ENCODE measurements at places on chromosomes 7 and 10. TPM values are rescaled to one million over a fixed set of nuclear protein-coding genes. Genes with fewer than 3 reads are reported as not detected.

- DNase-seq: no peak
Observed at GRCh38 chr7:10120936-10121335, 852.7 kb upstream of the PHF14 start.

DNA sequence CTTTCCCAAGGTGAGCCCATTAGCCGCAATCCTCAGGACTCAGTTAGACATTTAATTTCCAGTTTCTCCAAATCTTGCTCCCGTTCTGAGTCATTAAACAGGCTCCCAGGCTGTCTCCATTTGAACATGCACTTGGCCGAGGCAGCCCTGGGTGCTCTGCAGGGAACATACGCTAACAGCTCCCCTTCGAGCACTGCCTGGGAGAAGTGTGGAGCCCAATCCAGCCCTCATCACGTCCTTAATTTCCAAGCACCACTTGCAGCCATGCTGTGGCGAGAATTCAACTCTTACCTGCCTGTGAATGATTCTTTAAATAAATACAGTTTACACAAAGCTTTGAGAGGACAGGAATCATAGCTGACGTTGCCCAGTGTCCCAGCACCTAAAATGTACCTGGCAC lies 218.2 kb downstream of the CCSER2 start:
- no peak for DNase-seq

- DNase-seq: no peak
Observed at GRCh38 chr10:112914288-112914952, 35.6 kb upstream of the TCF7L2 start.

DNA sequence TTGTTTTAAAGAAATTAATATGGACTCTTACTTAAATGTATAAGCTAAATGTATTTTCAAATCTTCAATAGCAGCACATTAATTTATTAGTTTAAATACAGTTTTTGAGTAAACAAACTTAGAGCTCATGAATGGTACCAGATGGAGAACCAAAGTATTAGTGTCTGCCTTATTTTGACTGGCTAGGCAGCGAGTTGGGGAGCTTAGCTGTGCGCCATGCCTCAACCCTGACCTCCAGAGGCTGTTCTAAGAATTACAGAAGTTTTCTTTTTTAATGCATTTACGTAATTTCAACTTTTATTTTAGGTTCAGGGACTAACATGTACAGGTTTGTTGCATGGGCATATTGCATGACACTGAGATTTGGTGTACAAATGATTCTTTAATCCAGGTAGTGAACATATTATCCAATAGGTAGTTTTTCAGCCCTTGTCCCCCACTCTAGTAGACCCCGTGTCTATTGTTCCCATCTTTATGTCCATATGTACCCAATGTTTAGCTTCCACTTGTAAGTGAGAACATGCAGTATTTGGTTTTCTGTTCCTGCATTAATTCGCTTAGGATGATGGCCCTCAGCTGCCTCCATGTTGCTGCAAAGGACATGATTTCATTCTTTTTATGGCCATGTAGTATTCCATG lies 166.8 kb downstream of the IQUB start:
- no peak for DNase-seq

- no peak for DNase-seq
Observed at GRCh38 chr7:105838627-105839231, 37.7 kb downstream of the ATXN7L1 start.

- DNase-seq: no peak
Observed at GRCh38 chr10:128064108-128064969, 61.9 kb downstream of the MKI67 start.

DNA sequence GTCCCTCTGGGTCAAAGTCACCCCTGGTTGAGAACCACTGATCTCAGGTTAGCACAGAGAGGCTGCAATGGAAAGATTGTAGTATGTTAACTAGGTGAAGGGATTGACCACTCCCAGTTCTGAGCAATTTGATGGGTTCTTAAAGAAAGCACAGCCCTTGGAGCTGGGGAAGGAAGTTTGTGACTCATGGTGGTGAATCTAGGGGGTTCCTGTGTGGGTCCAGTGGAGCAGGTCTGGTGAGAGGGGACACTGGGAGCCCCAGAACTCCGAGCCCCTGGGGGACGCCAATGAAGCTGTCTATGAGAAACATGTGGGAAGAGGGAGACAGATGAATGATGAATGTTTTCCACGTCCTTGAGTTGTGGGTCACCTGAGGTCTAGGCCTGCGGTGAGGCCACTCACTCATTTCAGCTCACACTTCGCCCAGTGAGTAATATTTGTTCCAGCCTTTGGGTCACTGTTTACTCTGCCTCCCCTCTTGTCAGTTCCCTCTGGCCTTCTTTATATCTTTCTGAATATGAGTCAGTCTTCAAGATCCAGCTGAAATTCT lies 341.9 kb downstream of the LRMDA start:
- DNase-seq: no peak

Gene TBXAS1
- total RNA-seq: 13.0 TPM

Gene GBX1
- total RNA-seq: not detected

Gene NEURL1
- total RNA-seq: 1.2 TPM

Measured in ureter (tissue), 1 donor.